ENCODE measurements at places on chromosomes 6 and 20.
A peak's percentile ranks its signal among the peaks of the same experiment; 100 is the strongest.

GRCh38 chr20:17969278-17969883, 563 bp downstream of the MGME1 start:
- DNase-seq = peak; percentile 65

- no peak for DNase-seq
Observed at GRCh38 chr6:4294636-4295035, 159.3 kb upstream of the ECI2 start.

GRCh38 chr20:45407067-45407745, 883 bp upstream of the DBNDD2 start:
- DNase-seq = no peak

- no peak for DNase-seq
Observed at GRCh38 chr6:30903236-30903635, 4.8 kb upstream of the GTF2H4 start.

DNA sequence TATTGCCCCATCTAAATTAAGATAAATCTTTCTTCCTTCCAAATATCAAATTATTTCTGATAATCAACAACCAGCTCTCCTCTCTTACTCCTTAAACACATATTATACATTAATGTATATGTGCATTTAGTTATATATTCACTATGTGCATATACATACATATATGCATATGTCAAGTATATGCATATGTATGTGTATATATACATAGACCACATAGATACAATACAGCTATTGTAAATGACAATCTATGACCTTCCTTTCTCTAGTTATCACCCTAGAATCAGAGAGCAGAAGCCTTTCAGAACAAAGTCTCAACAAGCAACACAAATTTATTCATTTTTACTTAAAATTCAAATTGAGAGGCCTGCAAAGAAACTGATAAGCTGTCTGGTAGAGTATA, 241.1 kb upstream of the THEMIS start:
- DNase-seq = no peak

GRCh38 chr6:167306401-167306998, 15.4 kb downstream of the UNC93A start:
- no peak for DNase-seq

GRCh38 chr6:143087856-143088255, 27.2 kb downstream of the AIG1 start:
- no peak for DNase-seq

GRCh38 chr20:17077030-17077429, 149.8 kb upstream of the PCSK2 start:
- DNase-seq = no peak

GRCh38 chr20:63070771-63071540, 64.2 kb upstream of the BHLHE23 start:
- no peak for DNase-seq

DNA sequence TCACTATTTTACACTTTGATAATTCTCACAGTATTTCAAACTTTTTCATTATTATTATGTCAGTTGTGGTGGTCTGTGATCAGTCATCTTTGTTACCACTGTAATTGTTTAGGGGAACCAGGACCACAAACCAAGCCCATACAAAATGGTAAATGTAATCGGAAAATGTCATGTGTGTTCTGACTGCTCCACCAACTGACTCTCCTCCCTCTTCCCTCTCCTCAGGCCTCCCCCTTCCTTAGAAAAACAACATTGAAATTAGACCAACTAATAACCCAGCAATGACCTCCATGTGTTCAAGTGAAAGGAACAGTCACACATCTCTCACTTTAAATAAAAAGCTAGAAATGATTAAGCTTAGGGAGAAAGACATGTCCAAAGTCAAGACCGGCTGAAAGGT, 63.8 kb downstream of the GMDS start:
- DNase-seq = no peak

GRCh38 chr6:145813285-145814034, 1.1 kb downstream of the FBXO30 start:
- no peak for DNase-seq

DNA sequence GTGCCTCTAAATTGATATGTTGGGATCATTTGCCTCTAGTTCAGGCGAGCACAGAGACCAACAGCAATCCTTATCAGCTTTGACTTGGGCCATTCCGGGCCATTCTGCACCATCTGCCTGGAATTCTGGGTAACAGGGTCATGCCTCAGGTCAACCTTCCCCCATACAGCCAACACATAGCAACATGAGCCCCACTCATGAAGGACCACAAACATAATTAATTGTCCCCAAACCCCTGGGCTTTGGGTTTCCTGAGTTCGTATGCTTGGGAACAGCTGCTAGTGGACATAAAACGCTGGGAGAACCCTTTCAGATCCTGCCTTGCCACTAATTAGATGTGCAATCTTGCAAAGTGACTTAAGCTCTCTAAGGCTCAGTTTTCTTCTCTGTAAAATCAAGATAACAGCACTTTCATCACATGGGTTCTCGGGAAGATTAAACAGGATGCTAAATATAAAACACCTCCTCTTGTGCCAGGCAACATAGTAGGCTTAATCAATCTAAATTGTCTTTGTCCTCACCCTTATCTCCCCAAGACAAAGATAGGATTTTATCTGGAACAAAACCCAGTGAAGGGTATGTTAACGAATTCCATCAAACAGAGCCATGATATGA, 426.5 kb downstream of the CD83 start:
- no peak for DNase-seq

DNA sequence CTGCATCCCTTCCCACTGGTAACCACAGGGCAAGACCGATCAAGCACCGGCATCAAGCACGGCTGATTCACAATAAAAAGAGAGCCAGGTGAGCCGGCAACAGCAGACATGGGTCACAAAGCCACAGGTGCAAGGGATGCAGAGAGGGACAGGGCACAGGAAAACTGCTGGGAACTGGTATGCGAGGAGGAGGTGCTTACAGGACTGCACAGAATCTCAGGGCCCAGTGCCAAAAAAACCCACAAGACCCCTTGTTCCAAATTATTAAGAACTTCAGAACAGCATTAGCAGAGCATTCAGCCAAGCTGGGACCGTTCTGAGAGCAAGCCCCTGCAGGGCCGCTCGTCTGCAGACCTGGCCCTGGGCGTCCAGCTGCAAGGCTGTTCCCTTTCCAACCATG, 35.4 kb downstream of the BFSP1 start:
- DNase-seq = no peak

GRCh38 chr20:43187476-43188233, 2.1 kb downstream of the PTPRT start:
- peak; percentile 73 for DNase-seq

DNA sequence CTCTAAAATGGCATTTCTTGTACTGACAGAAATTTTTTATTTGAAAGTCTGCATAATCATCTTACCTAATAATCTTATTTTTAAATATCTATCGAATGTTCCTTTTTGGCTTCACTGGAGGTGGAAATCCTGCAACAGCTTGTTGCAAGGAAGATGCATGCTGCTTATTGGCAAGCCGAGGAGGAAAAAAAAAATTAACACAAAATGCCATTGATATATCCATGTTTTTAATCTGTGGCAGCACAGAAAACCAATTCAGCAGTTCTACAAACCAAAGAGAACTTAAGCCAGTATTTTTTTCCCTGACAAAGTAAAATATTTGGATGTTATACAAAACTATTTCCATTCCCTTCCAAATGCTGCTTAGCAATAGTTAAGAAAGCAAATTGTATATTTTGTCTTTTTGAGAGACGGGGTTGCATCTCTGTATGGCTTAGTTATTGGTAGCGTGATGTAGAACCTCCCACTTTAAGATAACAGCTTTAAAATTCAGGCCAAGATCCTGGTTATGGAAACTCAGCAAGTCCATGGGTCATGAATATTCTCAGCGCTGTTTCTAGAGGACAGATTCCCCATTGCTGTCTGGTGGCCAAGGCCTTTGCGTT, 231.4 kb downstream of the TMEM242 start:
- DNase-seq = no peak

DNA sequence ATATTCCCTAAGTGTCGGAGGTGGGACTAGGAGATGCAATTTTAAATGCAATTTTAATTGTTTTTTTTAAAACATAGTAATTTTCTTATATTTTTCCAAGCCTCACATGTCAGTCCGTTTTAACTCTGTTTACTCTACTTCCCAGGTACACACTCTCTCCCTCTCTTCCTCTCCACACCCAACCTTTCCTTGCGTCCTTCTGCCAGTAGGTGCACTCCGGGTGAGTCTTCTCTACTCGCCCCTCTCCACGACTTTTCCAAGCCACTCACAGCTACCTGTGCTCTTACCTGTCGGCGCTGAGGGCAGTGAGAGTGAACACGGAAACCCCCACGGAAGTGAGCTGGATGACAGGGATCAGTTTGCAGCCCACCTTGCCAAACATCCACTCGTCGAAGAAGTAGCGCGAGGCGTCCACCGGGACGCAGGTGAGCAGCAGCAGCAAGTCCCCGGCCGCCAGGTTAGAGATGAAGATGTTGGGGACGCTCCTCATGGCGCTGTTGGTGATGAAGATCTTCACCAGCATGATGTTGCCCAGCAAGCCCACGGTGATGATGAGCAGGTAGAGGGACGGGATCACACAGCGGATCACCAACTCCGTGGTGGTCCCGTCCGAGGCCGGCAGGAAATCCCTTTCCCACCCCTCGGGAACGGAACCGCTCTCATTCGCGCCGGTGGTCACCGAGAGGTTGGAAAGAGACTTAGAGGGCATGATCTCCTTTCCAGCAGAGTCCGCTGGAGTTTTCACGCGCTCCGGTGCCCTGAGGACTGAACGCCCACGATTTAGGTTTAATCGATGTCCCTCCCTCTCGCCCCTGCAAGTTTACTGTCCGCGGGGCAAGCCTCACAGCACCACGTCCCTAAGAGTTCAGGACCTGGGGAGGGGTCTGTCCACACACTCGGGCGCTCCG, 44.5 kb upstream of the GJE1 start:
- no peak for DNase-seq

DNA sequence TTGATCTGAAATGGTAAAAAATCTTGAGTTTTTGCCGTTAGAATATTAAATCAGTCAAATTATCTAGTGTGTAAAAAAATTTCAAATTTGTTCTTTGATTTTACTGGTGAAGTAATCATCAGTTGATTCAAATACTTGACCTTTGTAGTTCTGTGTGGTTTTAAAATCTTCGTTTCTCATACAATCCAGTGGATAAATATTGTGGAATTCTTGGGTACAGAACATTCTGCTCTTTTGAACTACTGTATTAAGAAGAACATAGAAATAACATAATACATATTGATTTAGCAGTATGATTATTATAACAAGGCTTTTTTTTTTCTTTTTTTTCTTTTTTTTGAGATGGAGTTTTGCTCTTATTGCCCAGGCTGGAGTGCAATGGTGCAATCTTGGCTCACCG, 491.8 kb downstream of the CD109 start:
- no peak for DNase-seq
